Activated CD4-positive, CD25-positive, alpha-beta regulatory T cell treated with anti-CD3 and anti-CD28 coated beads, Interleukin-2, amount 50 U/mL, for 72 hours (primary cell): ENCODE measurements at places on chromosomes 6 and 20.

- DNase-seq = no peak
These were observed 22.2 kb downstream of the SAMHD1 start for GRCh38 chr20:36929290-36929689.

- no peak for DNase-seq
These were observed 56.0 kb downstream of the MDN1 start for GRCh38 chr6:89763550-89763949.

DNA sequence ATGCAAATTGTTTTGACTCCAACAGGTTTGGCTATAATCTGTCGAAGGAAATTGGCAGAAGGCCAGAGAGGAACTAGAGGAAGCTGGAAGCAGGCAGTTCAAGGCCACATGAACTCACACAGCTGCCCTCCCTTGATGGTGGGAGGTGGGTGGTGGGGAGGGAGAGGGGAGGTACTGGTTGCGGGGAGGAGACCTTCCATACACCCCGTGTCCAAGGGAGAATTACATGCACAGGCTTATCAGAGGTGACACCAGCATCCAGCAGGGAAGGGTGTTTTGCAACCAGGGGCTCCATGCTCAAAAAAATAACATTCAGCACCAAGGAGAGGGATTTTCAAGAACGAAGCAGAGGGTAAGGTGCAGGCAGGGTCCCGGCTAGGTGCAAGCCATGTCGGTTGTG lies 9.1 kb downstream of the PRND start:
- no peak for DNase-seq

DNA sequence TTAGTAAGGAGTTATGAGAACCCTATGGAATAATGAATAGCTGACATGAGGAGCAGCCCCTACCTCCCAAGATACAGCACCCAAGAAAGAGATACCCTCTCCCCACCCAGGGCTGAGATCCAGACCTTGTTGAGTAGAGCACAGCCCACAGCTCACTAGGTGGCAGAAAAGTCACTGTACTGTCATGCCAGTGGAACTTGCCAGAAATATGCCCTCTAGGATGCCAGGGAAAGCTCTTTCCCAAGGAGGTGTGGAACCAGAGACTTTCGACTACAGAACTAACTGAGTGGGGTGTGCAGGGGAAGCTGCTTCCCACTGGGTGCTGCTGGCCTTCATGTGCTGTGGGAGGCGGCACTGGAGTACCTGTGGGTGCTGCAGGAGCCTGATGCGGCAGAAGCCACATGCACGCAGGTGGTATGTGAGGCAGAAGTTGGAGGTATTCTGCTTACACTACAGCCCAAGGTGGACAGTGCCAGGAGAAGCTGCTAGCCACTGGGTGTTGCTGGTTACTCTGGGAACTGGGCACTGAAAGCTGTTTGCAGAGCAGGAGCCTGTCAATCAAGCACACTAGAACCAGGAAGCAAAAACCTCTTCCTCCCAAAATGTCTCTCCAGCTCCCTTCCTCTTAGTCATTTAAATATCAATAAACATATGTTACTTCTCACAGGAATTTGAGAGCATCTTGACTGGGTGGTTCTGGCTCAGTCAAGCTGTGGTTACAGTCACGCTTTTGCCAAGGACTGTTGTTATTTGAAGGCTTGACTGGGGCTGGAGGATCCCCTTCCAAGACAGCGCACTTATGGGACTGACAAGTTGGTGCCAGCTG lies 17.8 kb downstream of the ARMC12 start:
- no peak for DNase-seq

DNA sequence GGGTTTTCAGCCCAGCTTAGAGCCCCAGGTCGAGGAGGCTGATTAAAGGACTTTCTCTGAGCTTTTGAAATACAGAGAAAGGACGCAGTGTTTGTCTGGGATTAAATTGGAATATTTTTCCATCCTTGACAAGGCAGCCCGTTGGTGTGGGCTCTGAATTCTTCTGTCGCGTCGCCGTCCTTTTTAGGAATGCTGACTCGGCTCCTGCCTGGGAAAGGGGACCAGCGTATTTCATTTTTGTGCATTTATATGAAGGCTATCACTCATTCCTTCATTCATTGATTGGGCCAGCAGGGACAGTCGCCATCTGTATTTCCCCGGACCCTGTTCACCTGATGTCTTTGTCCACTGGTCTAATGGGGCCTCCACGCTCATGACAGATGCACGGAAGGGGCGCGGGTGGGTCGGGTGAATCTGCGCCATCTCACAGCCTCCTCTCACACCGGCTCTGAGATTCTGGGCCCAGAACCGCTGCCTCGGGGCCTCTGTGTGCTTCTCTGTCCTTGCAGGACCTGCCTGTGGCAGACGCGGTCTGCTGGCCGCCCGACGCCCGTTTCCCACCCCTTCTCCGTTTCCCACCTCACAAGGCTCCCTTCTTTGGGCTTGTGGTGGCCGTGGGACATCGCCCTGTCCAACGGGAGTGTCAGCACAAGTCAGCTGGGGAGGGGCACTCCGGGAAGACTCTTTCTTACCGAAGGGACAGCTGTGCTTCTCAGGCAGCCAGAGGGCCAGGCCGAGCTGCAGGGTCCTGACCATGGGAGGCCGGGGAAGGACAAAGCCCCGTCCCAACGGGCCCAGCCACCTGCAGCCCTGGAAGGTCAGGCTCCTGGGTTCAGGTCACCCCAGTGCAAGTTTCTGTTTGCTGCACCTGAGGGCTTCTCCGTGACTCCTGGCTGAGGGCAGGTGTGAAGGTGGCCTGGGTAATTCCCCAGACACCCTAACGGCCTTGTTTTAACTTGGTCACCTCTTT lies 157.3 kb downstream of the TAF4 start:
- DNase-seq = no peak

DNA sequence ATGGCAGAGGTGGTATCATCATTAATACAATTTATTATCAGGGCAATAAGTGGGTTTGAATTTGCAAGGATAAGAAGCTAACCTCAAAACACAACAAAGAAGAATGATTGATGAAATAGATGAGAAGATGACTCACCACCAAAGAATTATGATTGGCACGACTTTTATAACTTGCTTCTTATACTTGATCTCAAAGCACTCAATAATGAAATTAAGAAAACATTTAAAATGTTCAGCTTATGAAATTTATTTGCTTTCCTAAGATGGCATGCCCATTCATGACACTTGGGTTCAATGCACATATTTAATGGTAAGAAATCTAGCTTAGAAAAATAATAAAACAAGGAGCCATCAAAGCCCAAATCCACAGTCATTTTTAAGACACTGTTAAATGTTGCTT lies 477.5 kb downstream of the GJA1 start:
- DNase-seq = no peak

- DNase-seq = no peak
These were observed 1.7 kb upstream of the POU5F1 start for GRCh38 chr6:31171931-31172905.

DNA sequence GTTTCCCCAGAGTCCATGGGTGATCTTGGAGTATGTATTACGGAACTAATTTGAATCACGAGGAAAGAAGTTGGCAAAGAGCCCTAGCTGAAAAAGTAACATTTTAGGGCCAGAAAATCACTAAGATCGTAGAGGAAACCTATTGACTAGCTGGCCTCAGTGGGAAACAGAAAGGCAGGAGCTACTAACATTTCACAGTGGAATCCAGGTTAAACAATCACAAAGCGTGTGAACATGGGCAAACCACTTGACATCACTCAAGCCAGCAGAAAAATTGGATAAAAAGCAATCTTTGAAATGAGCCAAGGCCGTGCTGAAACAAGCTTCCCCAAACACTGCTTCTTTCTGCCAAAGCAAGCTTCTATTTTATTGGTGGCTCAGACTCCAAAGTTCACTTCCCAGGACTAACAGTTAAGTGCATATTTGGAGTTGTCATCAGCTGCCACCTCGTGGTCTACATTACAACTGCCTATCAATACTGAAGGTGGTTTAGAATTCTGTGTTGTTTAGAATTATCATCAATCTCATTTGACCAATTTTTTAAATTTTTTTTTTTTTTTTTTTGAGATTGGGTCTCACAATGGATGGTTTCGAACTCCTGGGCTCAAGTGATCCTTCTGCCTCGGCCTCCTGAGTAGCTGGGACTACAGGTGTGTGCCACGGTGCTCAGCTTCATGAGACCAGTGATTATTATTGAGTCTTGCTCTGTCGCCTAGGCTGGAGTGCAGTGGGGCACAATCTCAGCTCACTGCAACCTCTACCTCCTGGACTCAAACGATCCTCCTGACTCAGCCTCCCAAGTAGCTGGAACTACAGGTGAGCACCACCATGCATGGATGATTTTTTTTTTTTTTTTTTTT lies 10.6 kb downstream of the RPS10 start:
- DNase-seq = no peak

DNA sequence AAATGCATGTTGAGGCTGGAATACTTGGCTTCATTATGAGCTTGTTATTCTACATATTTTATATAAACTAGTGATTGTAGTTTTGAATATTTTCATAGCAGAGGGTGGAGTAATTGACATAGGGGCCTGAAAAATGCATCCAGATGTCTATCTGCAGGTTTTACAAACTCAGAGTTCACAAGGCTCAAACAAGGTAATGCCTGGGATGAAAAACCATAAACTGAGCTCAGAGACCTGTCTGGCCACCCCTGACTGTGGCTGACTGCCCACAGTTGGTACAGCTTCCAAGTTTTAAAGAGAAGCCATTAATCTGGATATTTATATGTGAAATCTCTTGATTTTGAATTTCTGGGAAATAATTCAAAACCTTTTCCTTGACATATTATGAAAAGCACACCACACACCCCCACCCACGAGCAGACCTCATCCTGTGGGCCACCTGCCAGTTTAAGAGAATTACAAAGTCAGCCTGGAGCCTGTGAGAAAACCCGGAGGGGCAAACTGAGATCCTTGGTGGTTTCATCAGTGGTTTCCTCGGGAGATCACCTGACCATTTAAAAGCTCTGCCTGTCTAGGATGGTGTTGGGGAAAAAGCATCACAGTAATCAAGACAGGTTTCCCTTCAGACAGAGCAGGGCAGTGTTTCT lies 230.1 kb downstream of the SAMD5 start:
- no peak for DNase-seq

DNA sequence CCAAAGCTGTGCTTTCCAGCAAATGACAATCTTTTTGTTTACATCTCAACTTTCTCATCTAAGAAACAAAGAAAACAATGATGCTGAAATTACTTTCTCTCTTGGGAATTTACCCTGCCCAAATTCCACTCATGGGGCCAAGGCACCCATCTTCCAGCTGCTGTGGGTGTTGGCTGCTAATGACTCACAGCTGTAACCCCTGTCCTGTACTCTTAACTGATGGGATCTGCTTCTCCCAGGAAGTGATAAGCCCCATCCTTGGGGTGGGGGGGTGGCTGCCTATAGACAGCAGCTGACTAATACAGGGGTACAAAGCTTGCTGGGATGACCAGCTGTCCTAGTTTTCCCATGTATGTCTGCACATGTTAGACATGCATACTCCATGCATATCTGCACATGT lies 938.6 kb downstream of the C6orf118 start:
- DNase-seq = no peak

GRCh38 chr6:20188630-20189075 lies 23.6 kb downstream of the MBOAT1 start:
- DNase-seq = no peak

DNA sequence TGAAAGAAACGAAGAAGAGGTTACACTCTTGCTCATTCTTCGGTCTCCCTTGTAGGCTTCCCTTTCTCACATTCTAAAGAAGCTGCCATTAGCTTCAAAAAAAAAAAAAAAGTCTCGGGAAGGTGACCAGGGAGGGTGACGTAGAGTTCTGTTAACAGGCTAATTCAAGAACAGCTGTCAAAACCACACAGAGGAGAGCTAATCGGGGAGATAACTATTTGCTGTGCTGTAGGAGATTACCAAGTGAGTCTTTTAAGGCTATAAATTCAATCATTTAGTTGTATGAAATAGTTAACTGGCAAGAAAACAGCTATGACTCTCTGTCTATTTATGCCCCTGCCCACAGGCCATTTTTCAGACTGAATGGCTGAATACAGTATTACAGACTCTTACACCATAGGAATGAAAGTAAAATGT lies 256.8 kb downstream of the SYNE1 start:
- no peak for DNase-seq

- DNase-seq = no peak
These were observed 83.1 kb downstream of the VEGFA start for GRCh38 chr6:43853066-43853650.

- DNase-seq = no peak
These were observed 139.4 kb downstream of the TAF4 start for GRCh38 chr20:61926253-61926613.

DNA sequence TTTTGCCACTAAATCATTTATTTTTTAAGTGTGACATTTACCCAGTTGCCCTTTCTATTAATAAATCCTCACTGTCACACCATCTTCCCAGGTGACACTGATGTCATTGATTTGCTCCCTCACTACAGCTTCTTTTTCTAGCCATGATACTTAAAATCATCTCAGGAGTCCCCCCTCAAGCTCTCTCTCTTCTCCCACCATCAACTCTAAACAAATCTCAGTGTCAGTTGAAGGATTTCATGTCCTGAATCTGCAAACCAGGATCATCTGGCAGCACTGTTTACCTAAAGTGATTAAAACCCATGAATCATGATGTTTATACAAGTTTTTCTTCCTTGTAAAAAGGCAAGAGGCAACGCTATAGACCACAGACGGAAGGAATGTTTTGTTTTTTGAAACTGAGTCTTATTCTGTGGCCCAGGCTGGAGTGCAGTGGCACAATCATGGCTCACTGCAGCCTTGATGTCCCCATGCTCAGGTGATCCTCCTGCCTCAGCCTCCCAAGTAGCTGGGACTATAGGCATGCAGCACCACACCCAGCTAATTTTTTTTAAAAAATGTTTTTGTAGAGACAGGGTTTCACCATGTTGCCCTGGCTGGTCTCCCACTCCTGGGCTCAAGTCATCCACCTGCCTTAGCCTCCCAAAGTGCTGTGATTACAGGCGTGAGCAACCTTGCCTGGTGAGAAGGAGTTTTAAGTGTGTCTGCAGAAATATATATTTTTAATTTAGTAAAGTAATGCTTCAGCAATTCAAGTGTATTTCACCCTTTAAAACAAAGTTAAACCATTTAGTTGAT lies 30.1 kb upstream of the SH3BGRL2 start:
- no peak for DNase-seq

- DNase-seq = no peak
These were observed 4.1 kb upstream of the ABT1 start for GRCh38 chr6:26592649-26593048.

- no peak for DNase-seq
These were observed 158.2 kb downstream of the AKAP7 start for GRCh38 chr6:131293472-131293911.

DNA sequence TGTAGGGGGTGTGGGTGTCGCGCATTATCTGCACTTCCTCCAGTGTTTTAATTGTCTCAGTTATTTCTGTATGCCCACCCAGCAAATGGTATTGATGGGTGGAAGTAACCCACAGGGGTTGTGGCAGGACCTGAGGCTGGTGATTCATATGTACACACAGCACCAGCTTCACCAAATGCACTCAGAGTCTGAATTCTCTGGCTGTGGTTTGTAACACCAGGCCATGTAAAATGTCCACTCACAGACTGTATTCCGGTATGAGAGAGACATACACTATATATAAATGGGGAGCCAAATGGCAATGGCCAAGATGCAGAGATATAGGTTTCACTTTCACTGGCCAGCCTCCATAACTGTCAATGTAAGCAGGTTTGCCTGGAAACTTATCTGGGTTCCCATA lies 76.3 kb upstream of the FBXL4 start:
- DNase-seq = no peak

- DNase-seq = no peak
These were observed 54.2 kb downstream of the RAB44 start for GRCh38 chr6:36751833-36752186.

- no peak for DNase-seq
These were observed 132.3 kb downstream of the PXDC1 start for GRCh38 chr6:3619201-3619600.
